ENCODE measurements at places on chromosomes 3 and 15. TPM values are rescaled to one million over a fixed set of nuclear protein-coding genes. Genes with fewer than 3 reads are reported as not detected.

DNA sequence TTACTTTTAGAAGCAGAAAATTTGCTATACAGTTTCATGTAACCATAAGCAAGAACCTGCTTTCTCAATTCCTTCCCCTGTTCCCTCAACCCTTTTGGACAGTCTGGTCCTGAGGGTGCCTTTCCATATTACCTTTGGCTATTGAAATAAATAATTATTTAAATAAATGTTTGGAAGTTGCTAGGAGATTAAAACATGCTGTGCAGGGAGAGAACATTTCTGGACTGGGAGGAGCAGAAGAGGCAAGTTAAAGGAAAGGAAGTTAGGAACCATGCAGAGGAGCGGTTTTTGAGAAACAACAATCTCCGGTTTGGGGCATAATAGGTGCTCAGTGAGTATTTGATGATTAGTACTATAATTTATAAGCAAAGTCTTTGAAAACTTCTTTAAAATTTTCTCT lies 41.8 kb downstream of the ZNF609 start:
- H3K27me3 ChIP-seq = no peaks in the 10 kb centered on the region
- H3K4me3 ChIP-seq = no peak overlapping the region
- no peaks in the 10 kb centered on the region for H3K36me3 ChIP-seq
- peak overlapping the region; percentile 4 for H3K27ac ChIP-seq
- no peak for DNase-seq
- H3K4me1 ChIP-seq = peaks cover 29% of the 10 kb centered on the region

DNA sequence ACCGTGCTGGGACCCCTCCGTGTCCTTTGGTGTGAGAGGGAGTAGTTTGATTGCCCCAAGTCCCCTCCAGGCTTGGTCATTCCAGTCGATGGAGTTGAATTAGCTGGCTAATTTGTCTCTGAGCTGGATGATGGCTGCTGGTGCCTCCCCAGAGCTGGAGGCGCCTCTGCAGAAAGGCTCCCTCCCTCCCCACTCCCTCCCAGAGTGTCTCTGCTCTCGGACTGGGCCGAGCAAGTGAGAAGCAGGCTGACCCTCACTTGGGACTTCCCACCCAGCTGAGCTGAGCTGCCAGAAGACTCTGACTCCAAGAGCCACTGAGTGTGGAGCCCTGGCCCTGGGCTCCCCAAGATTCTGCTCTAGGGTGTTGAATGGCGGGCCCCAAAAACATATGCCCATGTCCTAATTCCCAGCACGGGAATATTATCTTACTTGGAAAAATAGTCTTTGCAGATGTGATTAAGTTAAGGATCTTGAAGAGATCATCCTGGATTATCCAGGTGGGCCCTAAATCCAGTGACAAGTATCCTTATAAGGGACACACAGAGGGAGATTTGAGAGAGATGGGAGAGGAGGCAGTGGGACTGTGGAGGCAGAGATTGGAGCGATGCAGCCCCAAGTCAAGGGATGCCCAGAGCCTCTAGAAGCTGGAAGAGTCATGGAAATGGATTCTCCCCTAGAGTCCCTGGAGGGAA lies 60.7 kb upstream of the TLE3 start:
- no peaks in the 10 kb centered on the region for H3K36me3 ChIP-seq
- peaks cover 27% of the 10 kb centered on the region for H3K4me1 ChIP-seq
- DNase-seq = no peak
- no peak overlapping the region for H3K27ac ChIP-seq
- H3K27me3 ChIP-seq = no peaks in the 10 kb centered on the region

DNA sequence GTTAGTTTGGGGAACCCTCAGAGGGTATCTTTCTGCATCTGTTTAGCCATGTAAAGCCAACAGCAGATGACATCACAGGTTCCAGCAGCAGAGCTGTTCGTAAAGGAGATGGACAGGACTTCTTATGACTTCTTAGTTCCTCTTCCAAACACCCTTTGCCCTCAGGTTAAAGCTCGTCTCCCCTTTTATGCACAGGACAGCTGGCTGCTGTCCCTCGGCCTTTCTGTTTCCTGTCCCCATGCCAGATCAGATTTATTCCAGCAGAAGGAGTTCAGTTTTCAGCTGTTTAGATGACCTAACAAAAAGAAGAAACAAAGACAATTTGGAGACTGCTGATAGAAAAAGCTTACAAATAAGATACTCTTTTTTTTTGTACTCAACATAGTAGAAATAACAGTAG lies 45.1 kb downstream of the SEC22A start:
- H3K36me3 ChIP-seq = no peaks in the 10 kb centered on the region
- H3K4me1 ChIP-seq = no peaks in the 10 kb centered on the region
- no peak overlapping the region for H3K4me3 ChIP-seq
- H3K27me3 ChIP-seq = no peaks in the 10 kb centered on the region
- DNase-seq = no peak

- H3K27me3 ChIP-seq = no peaks in the 10 kb centered on the region
- H3K27ac ChIP-seq = peak within 1 kb of the TSS; percentile 66
- no peaks in the 10 kb centered on the region for H3K36me3 ChIP-seq
- H3K4me3 ChIP-seq = peak within 1 kb of the TSS; percentile 74
These were observed at the start of gene FAN1 for GRCh38 chr15:30903497-30904187. TSS of gene FAN1 (plus strand) at chr15:30903915. CDS start at chr15:30904664, 749 bp downstream.

The ALS2CL gene
- polyA plus RNA-seq = 48.3 TPM

GRCh38 chr3:156094391-156094790 lies 26.0 kb upstream of the KCNAB1 start:
- H3K27me3 ChIP-seq = no peaks in the 10 kb centered on the region
- H3K27ac ChIP-seq = no peak overlapping the region
- H3K4me3 ChIP-seq = no peak overlapping the region
- no peaks in the 10 kb centered on the region for H3K36me3 ChIP-seq
